Non-pigmented ciliary epithelial cell (primary cell): ENCODE measurements at places on chromosomes 6 and 20.

DNA sequence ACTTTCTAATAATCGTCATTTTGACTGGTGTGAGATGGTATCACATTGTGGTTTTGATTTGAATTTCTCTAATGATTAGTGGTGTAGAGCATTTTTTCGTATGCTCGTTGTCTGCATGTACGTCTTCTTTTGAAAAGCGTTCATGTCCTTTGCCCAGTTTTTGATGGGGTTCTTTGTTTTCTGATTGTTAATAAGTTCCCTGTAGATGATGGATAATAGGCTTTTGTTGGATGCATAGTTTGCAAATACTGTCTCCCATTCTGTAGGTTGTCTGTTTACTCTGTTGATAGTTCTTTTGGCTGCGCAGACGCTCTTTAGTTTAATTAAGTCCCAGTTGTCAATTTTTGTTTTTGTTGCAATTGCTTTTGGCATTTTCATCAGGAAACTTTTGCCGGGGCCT lies 32.3 kb upstream of the XRN2 start:
- no peak for DNase-seq

GRCh38 chr20:45052698-45053429 lies 48.1 kb downstream of the KCNS1 start:
- DNase-seq: no peak

DNA sequence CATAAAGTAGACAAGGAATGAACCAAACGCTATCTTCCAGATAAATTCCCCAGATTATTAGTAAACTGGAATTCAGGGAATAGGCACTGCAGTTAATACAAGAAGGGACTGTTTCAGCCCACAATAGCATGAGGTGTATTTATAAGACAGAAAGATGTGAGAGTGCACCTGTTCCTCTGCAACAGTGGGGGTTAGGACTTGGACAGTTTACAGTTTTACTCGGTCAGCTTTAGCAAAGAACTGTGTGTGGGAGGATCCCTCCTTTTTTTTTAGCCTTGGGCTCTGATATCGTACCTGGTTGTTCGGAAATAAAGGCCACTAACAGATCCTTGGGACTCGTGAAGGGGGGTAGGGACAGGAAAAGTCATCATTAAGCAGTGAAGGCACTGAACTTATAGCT lies 2.0 kb upstream of the MYLIP start:
- no peak for DNase-seq

DNA sequence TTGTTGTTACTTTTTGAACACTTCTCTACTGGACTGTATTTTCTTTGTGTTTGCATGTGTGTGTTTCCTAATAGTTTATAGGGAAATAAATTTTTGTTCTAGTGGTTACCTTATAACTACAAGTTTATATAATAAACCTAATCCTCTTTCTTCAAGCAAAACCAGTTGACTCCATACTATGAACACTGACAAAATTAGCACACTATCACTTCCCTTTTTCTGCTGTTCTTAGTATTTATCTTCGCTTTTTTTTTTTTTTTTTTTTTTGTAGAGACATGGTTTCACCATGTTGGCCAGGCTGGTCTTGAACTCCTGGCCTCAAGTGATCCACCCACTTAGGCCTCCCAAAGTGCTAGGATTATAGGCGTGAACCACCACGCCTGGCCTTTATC lies 25.0 kb upstream of the C6orf62 start:
- no peak for DNase-seq

GRCh38 chr6:37173493-37174195 lies 3.7 kb downstream of the PIM1 start:
- no peak for DNase-seq
